ENCODE measurements at places on chromosomes 7 and 10.

GRCh38 chr7:21486511-21486910, 56.3 kb upstream of the DNAH11 start:
- no peak for DNase-seq

DNA sequence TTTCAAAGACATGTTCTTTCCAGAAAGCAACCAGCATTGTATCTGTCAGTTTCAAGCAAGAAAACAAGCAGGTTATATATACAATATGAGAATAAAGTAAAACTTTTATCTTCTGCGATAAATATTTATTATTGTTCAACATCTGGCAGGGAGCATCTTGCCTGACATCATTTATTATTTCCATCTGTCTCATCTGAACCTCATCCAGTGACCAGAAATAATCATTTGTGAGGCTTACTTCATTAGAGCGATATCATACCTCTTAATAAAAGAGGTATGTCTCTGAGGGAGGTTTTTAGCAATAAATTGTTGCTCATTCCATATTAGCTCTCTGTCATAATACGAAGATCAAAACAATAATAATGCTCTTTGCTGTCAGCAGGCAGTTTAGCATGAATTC, 226.1 kb downstream of the CDC14C start:
- no peak for DNase-seq

GRCh38 chr10:28796606-28797512, 119.5 kb downstream of the BAMBI start:
- DNase-seq = no peak

DNA sequence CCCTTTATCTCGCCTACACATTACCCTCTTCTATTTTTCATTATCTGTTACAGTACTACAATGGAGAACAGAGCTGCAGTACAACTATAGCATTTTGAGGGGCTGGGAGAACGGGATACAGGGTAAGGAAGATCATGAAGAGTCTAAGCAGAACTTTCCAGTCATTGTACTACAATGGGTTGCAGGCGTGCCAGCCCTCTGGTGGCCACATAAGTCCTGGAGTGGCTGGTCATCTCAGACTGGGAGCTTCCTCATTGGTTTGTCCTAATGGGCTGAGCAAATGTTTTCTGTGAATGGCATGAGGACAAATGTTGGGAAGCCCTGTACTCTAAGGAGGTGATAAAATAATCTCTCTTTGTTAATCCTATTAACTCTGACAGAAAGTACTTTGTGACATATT, 33.0 kb downstream of the TMEM106B start:
- DNase-seq = no peak

DNA sequence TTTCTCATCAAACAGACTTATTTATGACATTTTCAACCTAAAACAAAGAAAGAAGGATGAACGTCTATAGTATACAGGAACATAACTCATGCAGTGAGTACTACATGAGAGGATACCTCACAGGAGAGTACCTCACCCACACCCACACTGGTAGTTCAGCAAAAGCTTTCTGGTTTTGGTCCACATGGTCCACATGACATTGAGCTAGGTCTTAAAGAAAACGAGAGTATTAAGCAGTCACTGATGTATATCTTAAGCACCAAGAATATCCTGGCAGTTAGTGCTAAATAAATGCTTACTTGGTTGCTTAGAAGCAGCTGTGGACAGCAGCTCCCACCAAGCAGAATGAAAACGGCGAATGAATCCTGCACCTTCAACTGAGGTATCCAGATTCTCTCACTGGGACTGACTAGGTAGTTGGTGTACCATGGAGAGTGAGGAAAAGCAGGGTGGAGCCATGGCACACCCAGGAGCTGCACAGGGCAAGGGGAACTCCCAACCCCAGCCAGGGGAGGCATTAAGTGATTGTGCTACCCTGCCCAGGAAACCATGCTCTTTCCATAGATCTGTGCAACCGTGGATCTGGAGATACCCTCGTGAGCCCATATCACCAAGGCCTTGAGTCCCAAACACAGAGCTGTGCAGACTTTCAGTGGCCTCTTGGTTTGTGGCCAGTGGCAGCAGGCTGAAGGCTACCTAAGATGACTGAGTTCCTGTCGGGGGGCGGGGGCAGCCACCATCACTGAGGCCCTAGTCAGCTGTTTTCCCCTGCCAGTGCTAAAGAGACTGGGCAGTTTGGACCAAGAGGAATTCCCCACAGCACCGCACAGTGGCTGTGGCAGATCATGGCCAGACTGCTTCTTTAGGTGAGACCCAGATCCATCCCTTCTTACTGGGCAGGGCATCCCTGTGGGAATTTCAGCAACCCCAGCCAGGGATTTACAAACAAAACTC, 143.4 kb downstream of the SGMS1 start:
- no peak for DNase-seq

DNA sequence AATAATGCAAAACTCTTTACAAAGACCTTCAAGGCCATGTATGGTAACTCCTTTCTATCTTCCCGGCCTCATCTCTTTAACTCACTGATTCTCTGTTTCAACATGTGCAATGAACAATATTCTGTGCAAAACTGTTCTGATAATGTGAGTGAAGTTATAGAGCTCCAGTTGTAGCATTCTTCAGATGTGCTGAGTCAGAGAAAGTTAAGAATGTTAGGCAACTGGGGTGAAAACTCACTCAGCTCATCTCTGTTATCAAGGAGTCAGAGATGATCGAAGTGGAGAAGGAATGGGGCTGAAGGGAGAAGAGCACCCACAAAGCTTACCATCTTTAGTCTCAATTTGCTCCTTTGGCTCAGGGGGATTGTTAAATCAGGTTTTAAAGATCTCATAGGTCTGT, 344.7 kb upstream of the NPSR1 start:
- no peak for DNase-seq

GRCh38 chr10:106795619-106796018, 368.9 kb downstream of the SORCS1 start:
- no peak for DNase-seq

DNA sequence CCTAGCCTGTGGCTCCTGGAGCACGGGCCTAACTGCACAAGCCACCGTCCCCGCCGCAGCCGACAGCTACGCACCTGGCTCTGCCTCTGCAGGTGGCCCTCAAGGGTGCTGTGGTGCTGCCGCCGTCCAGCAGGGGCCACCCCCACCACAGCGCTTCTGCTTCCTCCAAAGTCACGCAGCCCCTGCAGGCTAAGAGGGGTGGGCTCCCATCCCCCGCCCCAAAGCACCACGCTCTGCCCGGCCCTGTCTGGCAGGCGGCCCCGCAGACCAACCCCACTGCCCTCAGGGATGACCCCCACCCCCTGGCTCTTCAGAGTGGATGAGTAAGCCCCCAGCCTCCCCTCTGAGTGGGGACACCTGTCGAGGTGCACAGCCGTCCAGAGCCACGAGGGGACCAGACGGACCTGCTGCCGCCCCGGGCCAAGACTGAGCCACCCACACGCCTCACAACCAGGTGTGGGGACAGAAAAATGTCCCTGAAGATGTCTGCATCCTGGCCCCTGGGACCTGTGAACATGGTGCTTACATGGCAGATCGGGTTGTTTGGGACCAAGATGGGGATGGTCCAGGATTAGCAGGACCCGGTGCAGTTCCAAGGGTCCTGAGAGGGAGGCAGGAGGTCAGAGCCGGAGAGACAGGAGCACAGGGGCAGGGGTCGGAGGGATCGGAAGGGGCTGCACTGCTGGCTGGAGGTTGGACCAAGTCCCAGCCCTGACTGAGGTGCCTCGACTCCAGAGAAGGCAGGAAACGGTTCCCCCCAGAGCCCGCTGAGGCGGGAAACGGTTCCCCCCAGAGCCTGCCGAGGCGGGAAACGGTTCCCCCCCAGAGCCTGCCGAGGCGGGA, 9.0 kb upstream of the ADAP1 start:
- no peak for DNase-seq

Data from activated CD4-positive, alpha-beta T cell treated with anti-CD3 and anti-CD28 coated beads for 1 hour (primary cell).